ENCODE measurements at places on chromosomes 2 and 18.

DNA sequence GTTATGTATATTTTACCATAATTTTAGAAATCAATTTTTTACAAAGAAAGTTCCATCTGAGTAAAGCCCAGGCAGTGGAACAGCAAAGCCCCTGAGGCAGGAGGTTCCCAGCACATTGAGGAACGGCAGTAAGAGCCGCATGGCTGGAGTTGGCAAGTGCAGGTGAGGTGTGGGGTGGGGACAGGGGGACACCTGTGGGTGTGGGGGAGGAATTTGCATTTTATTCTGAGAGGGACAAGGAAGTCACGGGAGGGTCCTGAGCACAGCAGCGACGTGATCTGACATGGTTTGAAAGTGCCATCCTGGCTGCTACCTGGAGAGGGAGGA, 16.1 kb upstream of the ADI1 start:
- DNase-seq = no peak

DNA sequence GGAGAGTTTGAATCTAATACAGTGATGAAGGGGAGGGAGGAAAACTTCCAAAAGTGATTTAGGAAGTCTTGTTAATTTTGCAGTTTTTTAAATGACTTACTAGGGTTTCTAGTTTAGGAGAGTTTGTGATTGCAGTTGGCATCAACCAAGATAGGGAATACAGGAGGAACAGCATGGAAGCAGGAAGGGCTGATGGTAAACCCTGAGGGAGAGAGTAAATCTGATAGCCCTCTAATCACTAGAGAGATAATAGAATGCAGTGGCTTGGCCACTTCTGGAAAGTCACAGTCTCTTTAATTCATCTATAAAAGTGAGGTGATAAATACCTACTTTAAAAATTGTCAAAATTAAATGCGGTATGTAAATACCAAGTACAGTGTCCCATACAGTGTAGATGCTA, 5.6 kb downstream of the YPEL5 start:
- no peak for DNase-seq

GRCh38 chr2:149062531-149062930, 24.0 kb downstream of the LYPD6B start:
- no peak for DNase-seq

GRCh38 chr2:169329688-169330554, 32.4 kb downstream of the LRP2 start:
- peak; percentile 84 for DNase-seq

DNA sequence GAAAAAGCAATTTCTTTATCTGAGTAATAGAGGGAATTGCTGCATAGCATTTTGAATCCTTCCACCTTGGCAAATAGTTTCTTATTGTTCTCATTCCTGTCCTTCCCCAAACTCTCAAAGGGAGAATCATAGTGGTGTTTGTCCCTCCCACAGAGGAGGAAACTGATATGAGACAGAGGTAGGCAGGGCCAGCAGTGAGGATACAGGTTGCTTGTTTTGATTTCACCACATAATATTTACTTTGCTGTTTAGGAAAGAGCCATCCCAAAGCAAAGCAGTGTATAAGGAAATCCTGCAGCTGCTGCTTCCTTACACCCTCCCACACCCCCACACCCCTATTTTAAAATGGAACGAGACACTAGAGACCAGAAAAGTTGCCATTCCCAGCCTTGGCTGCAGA, 195.3 kb downstream of the SETBP1 start:
- no peak for DNase-seq

- DNase-seq = peak; percentile 92
Observed at GRCh38 chr2:6554466-6554865, 311.2 kb downstream of the CMPK2 start.

DNA sequence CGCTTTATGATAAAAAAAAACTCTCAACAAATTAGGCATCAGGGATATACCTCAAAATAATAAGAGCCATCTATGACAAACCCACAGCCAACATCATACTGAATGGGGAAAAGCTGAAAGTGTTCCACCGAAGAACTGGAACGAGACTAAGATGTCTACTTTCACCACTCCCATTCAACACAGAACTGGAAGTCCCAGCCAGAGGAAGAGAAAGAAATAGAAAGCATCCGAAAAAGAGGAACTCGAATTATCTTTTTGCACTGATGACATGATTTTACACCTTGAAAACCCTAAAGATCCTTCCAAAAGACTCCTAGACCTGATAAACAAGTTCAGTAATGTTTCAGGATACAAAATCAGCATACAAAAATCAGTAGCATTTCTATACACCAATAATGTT, 121.6 kb downstream of the ZRANB3 start:
- DNase-seq = no peak

GRCh38 chr2:175687465-175687864, 314.6 kb downstream of the LNPK start:
- DNase-seq = peak; percentile 2

DNA sequence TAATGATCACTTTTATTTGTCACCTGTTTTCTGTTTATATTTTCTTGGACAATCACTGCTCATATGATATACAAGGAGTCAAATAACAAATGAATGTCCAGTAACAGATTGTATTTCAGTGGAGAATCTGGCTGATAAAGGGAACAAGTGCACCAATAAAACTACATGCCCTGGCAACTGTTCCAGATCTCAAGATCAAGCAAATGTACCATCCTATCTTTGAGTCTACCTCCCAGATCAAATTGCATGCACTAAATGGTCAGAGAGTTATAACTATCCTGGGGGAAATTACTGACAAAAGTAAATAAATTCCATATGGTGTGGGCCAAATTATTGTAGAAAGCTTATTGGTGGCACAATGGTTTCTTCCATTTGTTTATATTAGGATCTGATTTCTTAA, 452.8 kb downstream of the MBD2 start:
- DNase-seq = peak; percentile 39

GRCh38 chr2:120828829-120829632, 93.4 kb downstream of the GLI2 start:
- no peak for DNase-seq

GRCh38 chr2:111140815-111141214, 20.1 kb downstream of the BCL2L11 start:
- no peak for DNase-seq

GRCh38 chr2:86017901-86018896, 87.5 kb downstream of the POLR1A start:
- no peak for DNase-seq

DNA sequence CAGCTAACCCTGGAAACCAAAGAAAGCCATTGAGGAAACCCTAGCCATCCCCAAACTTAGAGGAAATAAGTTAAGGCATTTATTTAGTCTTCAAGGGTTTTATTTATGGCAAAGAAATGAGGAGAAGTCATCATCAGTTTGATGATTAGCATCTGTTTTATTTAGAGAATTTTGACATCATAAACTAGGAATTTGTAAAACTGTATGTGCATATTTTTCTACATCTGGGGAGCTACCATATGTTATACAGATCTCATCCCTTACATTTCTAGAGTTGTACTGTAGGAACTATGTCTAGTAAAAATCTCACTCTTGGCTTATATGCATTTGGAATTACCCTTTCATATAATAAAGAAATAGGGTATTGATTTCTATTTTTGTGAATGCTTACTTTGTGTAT, 48.7 kb downstream of the FMNL2 start:
- DNase-seq = no peak

GRCh38 chr2:182191061-182191460, 205.4 kb downstream of the PPP1R1C start:
- no peak for DNase-seq

DNA sequence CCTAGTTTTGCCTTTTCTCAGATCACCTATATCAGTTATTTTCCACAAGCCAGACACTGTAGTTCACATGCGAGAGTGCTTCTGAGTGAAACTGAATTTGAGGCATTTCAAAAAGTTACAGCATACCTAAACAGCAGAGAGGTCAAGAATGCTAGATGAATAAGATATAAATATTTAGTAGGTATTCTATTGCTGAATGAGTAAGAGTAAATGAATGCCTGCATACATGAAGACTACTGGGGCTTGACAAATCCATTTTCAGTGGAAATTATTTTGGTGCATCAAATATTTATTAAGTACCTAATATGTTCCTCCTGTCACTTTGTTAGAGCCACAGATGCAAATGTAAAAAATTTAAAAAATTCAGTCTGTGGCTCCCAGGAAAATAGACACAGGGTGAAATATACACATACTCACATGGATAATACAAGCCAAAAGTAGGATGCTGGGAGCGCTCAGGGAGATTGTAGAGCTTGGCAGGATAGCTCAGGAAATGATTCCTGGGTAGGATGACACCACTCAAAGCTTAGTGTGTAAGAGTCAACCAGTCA, 27.6 kb upstream of the CDC42EP3 start:
- no peak for DNase-seq

- no peak for DNase-seq
Observed at GRCh38 chr2:115414466-115414865, 972.0 kb downstream of the DPP10 start.

DNA sequence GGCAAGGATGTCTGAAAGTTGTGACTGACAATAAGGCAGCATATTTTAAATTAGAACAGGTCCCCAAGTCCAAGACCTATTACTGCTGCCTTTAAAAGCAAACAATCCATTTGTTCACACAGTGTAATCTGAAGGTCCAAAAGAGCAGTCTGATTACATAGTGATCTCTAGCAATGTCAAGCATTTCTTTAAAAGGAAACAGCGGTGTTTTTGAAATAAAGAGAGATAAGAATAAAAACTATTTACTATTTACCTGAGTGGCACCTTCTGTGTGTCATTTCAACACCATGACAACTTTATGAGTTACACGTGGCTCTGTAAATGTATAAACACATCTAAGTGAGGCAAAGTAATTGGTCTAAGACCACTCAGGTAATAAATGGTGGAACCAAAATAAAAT, 1009.9 kb upstream of the CNTNAP5 start:
- DNase-seq = no peak

DNA sequence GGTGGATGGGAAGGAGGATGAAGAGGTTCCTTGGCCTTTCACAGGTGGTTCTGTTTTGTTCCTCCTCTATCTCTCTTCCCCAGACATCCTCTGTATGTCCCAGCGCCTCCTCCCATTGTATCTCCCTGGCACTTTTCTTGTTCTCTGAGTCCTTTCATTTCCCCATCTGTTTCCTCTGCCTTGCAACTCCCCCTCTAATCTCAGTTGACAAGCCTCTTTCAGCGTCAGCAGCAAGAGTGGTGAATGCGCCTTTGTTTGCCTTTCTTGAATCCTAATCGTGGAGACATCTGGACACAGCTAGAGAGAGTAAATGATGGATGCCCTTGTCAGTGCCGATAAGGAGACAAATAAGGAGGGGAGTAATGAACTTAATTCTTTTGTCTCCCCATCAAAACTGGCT, 167.0 kb downstream of the NDUFA10 start:
- peak; percentile 19 for DNase-seq

DNA sequence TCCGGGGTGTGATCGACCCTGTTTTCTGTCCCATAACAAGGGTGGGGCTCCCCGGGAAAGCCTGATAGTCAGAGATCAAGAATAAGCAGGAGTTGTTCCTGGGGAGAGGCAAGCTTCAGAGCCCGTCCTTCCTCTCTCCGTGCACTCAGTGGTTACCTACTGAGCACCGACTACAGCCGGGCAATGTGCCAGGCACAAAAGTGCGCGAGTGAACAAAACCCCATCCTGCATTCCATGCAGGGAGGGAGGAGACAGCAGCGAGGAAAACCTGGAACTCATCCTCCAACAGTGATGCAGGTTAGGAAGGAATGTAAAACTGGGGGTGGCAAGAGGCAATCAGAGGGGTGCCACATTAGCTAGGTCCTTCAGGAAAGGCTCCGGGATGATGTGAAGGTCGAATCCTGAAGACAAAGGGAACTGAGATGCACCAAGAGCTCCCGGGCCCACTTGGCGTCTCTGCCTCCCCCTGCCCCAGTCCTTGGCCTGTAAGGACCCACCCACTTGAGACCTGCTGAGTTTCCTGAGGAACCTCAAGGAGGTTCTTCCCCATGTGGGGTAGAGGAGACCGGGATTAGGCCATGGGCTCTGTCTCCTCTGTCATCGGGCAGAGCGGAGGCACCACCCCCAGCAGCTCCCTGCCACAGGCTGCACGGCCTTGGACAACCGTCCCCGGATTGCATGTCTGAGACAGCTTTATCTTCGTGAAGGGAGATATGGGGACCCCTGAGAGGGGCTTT, 198.2 kb downstream of the NDUFA10 start:
- no peak for DNase-seq

DNA sequence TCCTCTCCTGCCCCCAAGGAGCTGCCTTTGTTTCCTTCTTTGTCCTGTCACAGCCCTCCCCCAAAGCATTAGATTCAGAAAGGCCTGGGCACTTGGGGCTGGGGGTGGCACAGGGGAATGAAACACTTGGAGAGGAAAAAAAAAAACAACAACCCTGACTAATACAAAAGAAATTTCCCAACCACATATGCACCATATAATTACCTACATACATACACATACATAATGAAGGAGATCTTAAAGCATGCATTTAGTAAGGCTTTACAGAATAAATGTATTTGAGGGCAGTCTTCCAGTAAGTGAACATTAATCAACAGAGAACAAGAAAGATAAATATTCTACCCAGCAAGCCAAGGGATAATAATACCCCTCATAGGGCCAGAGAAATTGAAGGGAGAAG, 70.0 kb upstream of the PPP1CB start:
- no peak for DNase-seq

GRCh38 chr18:67134911-67135310, 381.6 kb downstream of the DSEL start:
- DNase-seq = no peak

DNA sequence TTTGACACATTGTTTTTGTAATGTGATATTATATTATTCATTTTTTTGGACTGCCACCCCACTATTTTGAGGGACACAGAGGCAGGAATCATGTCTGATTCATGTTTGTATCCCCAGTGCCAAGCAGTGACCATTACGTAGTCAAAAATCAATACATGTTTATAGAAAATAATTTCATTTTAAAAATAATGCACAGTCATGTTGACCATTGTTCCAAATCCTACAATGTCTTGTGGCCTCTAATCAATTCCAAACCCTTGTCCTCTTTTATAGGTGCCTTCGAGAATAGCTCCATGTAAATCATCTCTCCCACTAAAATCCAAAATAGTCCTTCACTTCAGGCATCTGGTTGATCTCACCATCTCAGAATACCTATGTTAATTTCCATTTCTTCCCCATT, 454.7 kb downstream of the LRP1B start:
- DNase-seq = no peak

- DNase-seq = peak; percentile 71
Observed at GRCh38 chr2:106638580-106638979, 151.4 kb downstream of the CD8B2 start.

- no peak for DNase-seq
Observed at GRCh38 chr2:43508209-43508608, 87.6 kb downstream of the THADA start.

All from NCI-H1417 (cell line).